ENCODE measurements at places on chromosomes 13 and 19.

DNA sequence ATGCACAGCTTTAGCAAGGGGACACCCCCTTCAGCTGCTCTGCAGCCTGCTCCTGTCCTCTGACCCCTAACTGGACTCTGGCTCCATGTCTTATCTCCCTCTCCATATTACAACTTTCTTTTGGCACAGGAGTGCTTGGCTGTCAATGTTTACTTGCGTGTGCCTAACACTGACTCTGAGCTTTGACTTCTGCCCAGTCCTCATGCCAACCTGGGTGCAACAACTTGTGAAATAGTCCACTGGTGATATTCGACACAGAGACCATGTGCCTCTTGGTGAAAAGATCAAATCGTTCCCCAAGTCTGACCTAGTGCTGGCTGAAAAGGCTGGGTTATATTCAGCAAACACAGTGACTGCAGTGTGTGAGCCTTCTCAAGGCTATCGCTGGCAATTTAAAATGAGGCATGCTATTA is 34.1 kb upstream of the KLF12 start:
- DNase-seq: no peak

DNA sequence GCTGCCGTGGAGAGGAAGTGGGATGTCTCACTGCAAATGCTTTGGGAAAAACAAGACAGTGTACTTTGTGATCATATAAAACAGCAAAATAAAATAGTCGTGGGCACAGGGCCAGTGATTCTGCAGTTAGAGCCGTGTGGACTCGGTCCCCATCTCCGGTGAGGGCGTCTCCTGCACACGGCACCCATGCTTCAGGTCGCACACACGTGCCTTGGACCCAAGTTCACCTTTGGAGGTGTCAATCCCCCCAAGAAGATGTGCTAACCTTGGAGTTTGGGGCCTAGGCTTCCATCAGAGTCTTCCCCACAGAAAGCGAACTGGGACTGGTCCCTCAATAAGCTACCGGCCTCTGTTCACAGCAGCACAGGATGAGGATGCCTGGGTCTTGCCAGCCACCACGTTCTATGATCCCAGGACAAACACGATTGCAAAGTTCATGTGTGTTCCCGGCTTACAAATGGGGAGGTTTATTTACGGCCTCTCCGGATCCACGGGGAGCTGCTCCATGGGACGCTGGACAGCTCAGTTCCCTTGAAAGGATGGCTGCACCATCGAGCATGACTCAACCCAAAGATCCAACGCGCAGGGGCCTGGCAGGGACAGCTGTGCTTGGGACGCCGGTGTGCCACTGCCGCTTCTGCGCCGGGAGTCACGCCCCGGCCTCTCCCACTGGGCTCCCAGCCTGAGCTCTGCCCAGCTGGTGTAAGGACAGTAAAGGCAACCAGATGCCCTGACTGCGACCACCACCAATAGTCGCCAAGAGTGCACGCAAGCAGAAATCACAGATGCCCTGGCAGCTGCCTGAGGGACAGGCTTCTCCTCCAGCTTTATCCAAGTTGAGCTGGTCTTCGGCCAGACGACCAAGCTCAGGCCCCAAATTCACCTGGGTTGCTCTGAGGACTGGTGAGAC is 8.6 kb downstream of the GAS6 start:
- DNase-seq: no peak

- no peak for DNase-seq
Observed at GRCh38 chr19:54201172-54201701, 579 bp downstream of the RPS9 start.

- DNase-seq: peak; percentile 82
Observed at GRCh38 chr19:6632002-6632621, 37.8 kb downstream of the TNFSF14 start.

DNA sequence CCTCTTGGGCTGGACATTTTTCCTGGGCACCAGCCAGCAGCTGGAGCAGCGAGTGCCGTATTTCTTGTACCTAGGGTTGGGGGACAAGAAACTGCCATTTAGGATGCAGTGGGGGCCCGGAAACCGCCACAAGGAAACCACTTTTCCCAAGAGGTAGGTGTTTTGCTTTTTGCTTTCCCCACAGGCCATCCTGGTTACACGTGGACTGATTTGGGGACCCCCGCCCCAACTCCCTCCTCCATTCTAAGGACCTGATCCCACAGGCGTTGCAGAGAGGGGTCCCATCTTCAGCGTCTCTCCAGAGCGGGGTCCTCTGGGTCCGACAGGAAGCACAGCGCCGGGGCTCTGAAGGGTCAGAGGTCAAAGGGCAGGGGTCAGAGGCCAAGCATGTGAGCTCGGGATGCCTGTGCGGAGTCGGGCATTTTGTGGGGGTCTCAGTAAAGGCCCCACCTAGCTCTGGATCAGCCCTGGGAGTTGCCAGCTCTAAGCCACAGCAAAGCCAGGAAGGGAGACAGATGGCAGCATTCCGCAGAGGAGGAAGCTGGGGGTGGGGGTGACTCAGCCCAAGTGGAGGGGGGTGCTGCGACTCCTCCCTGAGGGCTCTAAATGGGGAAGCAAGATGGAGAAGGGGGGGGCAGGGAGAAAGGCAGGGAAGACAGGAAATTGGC is 4.3 kb downstream of the ZGLP1 start:
- no peak for DNase-seq

DNA sequence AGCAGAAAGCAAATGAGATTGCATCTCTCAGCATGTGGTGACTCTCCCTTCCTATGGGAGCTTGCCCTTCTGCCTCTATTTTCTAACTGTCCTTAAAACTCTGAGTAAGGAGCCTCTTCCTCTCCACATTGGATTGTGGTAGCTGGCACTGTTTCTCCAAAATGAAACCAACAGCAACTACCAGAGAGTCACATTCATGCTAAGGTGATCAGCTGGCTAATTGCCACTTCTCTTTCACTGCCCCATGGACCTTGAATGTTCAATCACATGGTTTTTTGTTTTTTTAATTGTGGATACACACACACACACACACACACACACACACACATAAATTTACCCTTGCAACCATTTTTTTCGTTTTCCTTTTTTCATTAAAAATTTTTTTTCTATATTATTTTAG is 154.7 kb upstream of the TSC22D1 start:
- no peak for DNase-seq

GRCh38 chr19:3663838-3664237 is 36.4 kb downstream of the PIP5K1C start:
- no peak for DNase-seq

All from CD4-positive, alpha-beta memory T cell (primary cell).